ENCODE measurements at places on chromosomes 1 and 21. TPM values are rescaled to one million over a fixed set of nuclear protein-coding genes. Genes with fewer than 3 reads are reported as not detected.

DNA sequence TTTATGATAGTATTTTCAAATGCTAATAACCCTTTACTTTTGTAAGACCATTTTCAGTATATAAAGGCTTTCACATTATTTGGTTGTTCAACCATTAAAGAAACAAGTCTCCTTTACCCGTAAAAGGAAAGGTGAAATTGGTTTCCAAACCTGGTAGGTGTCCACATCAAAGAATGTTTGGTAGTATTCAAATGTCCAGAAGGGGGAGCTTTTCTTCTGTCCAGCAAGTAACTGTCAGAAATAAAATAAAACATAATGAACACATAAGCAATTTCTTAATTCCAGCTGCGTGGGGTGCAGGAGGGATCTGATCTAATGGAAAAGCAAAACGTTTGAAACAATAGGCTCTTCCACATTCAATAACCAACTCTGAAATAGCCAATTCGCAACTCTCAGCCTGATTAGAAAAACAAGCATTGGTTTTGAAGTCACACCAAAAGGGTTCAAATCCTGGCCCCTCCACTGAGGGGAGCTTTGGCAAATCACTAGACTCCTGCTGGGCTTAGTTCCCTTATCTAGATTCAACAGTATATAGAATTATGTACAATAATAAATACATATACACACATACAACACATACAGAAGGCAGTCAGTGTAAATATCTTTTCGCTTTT, 11.0 kb downstream of the YIPF1 start:
- DNase-seq: peak; percentile 15

DNA sequence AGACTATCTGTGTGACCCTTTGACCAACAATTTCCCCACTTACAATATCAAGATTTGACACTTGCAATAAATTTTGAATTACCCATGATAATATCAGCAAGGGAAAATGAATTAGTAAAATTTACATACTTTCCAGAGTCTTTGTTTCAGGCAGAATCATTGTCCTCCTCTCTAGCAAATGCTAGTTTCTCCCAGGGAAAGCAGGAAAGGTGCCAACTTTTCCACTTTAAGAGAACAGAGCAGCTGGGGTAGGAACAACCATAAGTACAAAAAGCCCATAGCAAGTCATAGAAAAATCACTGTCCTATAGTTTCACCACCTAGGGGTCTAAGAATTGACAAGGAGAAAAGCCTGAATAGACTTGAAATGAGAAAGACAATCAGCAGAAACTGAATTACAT, 67.1 kb upstream of the GUCA2B start:
- no peak for DNase-seq

DNA sequence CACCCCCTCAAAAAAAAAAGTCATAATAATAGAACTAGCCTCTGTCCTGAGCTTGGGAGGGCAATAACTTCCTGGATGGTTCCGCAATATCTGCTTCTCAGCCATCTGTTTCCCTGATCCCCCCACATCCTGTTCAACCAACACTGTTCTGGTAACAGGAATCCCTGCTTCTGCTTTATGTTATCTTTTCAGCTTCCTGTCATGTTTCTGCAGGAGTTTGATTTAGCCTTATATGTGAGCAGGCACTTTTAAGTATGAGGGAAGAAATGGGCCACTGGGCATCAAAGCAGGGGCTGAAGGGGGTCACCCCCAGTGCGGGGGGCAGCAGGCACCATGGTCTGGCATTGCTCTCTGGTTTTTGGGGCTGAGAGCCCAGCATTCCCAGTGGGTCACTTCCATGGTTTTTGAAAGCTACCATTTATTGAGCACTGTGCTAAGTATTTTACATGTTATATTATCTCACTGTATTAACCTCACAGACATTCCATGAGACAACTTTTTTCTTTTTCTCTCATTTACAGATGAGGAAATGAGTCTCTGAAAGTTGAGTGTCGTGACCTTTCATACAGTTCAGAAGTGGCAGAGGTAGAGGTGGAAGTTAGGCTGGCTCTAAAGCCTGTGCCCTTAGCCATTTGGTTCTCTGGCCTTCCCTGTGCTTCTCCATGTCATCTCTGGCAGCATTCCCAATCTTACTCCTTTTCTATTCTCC, 61.9 kb downstream of the DNTTIP2 start:
- DNase-seq: peak; percentile 81

DNA sequence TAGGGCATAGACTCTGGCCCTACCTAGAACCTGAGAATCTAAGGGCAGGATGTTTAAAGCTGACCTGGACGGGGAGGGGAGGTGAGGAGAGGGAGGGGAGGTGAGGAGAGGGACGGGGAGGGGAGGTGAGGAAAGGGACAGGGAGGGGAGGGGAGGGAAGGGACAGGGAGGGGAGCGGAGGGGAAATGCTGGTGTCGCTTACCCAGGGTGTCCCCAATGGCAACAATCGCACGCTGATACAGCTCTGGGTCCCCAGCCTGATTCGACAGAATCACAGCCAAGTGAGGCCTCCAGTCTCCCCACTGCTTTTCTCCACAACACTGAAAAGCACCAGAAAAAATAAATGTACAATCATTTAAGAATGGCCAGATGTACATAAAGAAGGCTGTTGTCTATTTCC, 22.2 kb downstream of the SEC16B start:
- no peak for DNase-seq

DNA sequence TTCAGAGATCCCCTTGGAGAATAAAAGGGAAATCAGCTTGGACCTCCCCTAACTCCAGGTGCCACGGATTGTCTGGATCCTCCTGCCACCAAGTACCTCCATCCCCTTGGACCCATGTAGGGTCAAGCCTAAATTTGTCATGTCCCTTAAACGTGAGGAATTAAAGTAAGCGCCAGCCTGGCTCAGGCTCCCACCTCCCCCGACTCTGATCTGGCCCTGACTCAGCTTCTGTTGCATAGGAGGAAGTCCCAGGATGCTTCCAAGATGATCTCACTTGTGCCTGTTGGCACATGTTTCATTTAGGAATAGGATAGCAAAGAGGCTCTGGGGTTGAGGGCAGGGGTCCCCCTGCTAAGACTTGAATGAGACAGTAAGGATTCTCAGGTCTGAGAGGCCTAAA, 231.9 kb upstream of the JUN start:
- DNase-seq: peak; percentile 86

GRCh38 chr1:38780133-38780532, 79.4 kb downstream of the RRAGC start:
- no peak for DNase-seq

Gene GABRD
- not detected for total RNA-seq

DNA sequence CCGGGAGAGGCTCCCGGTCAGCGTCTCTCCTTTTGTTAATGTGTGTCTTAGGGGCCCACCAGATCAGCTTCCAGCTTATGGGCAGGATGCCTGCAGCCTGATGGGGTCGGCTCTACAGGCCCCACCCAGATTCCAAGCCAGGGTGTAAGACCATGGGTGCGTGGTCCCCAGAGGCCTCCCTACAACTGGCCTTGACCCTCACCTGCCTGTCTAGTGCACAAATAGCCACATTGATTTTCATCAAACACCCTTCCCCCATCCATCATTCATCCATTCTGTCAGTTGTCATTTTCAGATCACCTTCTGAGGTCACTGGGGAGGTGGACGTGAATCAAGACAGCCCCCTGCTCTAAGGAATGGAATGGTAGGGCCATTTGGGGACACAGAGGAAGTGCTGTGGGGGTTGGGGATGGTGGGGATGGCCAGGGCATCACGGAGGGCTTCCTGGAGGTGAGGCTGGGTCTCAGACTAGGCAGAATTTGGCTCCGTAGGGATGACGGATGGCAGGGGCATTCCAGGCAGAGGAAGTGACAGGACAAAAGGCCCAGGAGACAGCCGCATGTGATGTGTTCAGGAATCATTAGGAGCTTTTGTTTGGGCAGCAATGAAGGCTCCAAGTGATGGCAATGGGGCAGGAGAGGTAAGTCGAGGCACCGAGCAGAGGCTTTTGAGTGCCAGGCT, 118.8 kb downstream of the EPHB2 start:
- DNase-seq: no peak

DNA sequence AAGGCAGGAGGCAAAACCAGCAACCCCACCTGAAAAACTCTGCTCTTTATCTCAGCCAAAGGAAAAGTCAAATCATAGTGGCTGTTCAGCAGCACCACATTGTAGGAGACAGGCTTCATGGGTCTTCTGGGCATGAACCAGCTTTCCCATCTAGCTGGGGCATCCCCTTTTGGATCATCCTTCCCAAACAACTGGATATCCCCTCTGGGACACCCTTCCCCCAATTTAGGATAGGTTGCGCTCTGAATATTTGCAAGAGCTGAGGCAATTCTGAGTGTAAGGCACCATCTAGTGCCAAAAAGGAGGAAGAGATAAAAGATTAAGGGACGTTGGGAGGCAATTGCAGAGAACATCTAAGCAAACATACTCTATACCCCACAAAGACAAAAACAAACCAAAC, 295.8 kb downstream of the MATN1 start:
- no peak for DNase-seq

DNA sequence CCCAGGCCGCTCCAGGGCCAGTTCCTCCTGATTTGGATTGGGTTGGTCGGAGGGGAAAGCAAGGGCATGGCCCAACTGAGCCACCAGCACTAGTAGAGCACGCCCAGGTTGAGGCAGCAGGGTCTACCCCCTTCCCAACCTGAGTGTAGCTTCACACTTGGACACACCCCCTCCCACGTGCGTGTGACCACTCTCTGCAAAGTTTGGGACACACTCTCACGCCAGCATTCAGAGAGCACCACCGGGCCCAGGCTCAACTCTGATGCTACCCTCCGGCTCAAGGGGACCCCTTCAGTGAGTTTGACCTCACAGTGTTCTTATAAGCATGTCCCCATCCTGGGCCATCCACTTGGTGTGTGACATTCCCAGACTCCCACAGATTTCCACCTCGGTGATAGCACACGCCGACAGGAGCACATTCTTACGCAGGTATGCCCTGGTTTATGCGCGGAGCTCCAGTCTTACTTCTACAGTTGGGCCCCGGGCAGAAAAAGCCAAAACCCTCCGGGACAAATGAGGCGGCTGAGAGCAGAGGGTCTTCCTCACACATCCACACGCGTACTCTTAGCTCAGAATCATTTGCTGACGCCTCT, 3.0 kb upstream of the DMRTA2 start:
- DNase-seq: no peak

Gene MEAF6
- total RNA-seq: 98.8 TPM

Gene HSD3B1
- not detected for total RNA-seq

DNA sequence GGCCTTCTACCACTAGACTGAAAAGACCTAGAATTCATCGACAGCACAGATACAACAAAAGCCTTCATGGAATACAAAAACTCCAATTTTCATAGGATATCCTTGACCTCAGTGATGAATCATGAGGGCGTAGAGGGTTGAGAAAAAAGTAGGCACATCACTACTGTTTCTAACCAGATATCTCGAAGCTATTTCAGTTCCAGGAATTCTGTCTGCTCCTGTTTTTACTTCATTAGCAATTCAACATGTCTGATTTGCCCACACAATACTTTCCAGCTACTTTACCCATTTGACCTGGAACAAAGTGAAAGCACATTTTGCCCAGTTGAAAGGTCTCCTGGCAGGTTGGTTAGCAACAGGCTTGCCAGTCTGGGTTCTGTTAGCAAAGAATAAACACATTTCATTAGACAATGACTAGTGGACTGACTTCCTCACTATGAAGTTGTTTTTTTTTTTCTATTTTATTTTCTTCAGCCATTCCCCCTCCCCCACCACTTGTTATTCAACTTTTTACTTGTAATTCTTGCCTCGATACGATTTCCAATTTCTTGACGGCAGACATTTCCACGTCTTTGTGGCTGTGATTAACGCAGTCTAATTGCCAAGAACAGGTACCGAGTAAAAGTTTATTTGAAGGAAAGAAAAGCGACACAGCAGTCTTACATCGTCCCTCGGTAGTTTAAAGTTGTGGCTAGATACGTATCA, 4.0 kb upstream of the ZBTB18 start:
- DNase-seq: peak; percentile 23

DNA sequence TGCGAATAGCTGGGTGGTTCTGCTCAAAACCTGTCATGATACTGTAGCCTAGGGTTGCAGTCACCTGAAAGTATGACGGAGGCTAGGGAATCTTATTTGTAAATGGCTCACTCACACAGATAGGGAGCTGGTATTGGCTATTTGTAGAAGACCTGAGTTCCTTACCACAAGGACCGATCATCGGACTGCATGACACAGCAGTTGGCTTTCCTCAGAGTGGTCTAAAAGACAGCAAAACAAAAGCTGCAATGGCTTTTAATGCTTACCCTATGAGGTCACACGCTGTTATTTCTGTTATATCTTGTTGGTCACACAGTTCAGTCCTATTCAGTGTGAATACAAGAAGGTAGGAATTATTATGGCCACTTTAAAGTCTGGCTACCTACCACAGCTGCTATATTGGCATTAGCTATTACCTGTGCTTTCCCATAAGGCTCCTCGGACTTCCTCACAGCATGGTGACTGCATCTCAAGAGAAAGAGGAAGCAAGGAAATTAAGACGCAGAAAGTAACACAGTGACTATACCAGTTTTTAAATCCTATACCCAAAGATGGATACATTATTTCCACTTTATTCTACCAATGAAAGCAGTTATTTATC, 68.4 kb upstream of the LRRC7 start:
- no peak for DNase-seq

All from Daoy (cell line).